ENCODE measurements at places on chromosomes 2 and 18.

- H3K36me3 ChIP-seq, result no peaks in the 10 kb centered on the region
- H3K4me3 ChIP-seq, result no peak overlapping the region
- H3K27ac ChIP-seq, result no peak overlapping the region
- no peak for DNase-seq
- no peaks in the 10 kb centered on the region for H3K27me3 ChIP-seq
- no peaks in the 10 kb centered on the region for H3K4me1 ChIP-seq
These were observed 40.0 kb upstream of the PEX13 start for GRCh38 chr2:60977562-60977895.

GRCh38 chr2:172405673-172406072, 21.7 kb upstream of the ITGA6 start:
- H3K36me3 ChIP-seq, result no peaks in the 10 kb centered on the region
- no peak overlapping the region for H3K27ac ChIP-seq
- H3K4me3 ChIP-seq, result no peak overlapping the region
- H3K4me1 ChIP-seq, result no peaks in the 10 kb centered on the region
- no peak for DNase-seq

- no peaks in the 10 kb centered on the region for H3K4me1 ChIP-seq
- no peak for DNase-seq
- no peaks in the 10 kb centered on the region for H3K36me3 ChIP-seq
- H3K27me3 ChIP-seq, result no peaks in the 10 kb centered on the region
These were observed 28.5 kb upstream of the AQP4 start for GRCh38 chr18:26893996-26894395.

DNA sequence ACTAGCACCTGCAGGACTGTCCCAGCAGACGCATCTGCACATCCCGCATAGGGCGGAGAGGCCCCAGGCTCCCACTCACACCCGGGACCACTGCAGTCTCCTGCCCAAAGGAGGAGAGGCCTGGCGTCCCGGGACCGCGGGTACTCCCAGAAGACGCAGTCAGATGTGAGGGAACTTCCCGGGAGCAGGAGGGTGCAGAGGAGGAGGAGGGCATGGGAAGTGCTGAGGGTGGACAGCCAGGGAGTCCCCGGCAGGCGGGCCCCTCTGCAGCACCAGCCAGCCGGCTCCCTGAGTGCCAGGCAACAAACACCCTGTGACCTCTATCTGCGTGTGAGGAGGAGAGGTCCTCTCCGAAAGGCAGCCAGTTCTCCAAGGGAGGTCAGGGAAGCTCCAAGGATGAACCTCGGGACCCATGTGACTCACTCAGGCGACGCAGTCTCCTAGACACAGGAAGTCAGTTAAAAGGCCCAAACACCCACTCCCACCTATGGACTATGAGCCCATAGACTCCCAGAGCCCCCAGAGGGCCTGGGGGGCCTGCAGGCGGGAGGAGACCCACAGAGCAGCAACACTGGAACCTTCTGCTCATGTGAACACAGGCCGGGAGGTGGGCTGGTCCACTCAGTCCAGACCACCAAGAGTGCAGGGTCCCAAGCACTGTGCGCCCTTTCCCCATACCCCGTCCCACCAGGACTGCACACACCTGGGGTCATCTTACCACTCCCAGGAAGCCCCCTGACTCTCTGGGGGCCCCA, 4.2 kb downstream of the PXDN start:
- peaks cover 38% of the 10 kb centered on the region for H3K4me1 ChIP-seq
- H3K4me3 ChIP-seq, result no peak overlapping the region
- DNase-seq, result no peak
- no peaks in the 10 kb centered on the region for H3K27me3 ChIP-seq
- no peaks in the 10 kb centered on the region for H3K36me3 ChIP-seq

DNA sequence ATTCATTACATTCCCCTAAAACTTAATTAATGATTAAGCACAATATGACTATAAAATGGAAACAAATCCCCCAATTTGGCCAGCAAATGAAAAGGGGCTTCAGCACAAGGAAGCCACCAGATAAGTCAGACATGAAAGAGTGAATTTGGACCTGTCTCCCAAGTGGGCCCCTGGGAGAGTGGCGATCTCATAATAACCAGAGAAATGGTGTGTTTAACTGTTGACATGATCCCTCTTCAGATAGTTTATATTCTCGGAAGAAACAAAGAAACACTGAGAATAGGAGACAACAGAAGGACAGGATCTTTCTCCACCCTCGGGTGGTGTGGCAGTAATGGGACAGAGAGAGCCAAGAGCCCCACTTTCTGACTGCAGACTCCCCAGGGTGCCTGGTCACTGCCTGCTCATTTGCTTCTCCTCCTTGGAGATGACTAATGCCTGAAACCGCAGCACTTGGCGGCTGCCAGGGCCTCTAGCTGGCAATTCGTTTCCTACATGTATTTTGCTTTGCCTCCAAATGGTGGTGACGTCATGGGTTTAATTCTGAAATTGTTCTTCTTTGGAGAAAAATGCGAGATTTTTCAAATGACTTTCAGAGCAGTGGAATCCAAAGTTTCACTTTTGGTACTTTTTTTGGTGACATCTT, 46.4 kb upstream of the SPP2 start:
- H3K27me3 ChIP-seq, result no peaks in the 10 kb centered on the region
- H3K4me3 ChIP-seq, result no peak overlapping the region

GRCh38 chr2:200695191-200695590, 109.4 kb downstream of the AOX1 start:
- no peak overlapping the region for H3K27ac ChIP-seq
- H3K36me3 ChIP-seq, result no peaks in the 10 kb centered on the region
- no peaks in the 10 kb centered on the region for H3K4me1 ChIP-seq

- peak overlapping the region; percentile 82 for H3K4me3 ChIP-seq
- DNase-seq, result peak; percentile 76
- H3K27ac ChIP-seq, result peak overlapping the region; percentile 78
These were observed 598 bp upstream of the CEP68 start for GRCh38 chr2:65055422-65056214.

DNA sequence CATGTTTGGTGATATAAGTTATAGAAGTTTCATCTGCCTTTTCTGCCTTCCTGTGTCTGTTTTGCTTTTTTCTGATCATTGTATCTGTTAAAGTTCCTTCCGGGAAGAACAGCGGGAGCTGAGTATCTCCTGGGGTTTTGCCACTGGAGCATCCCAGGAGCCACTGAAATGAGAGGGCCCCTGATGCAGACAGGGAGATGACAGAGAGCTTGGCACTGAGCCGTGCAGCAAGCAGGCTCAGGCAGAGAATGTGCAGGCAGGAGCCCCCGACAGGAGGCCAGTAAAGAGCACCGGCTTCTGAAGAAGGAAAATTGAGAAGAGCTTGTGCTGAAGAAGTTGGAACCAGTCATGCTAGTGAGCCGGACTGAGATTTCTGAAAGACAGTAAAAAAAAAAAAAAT, 137.8 kb downstream of the TDRD15 start:
- no peak overlapping the region for H3K4me3 ChIP-seq
- H3K27me3 ChIP-seq, result no peaks in the 10 kb centered on the region
- no peak for DNase-seq
- peaks cover 4% of the 10 kb centered on the region for H3K36me3 ChIP-seq

DNA sequence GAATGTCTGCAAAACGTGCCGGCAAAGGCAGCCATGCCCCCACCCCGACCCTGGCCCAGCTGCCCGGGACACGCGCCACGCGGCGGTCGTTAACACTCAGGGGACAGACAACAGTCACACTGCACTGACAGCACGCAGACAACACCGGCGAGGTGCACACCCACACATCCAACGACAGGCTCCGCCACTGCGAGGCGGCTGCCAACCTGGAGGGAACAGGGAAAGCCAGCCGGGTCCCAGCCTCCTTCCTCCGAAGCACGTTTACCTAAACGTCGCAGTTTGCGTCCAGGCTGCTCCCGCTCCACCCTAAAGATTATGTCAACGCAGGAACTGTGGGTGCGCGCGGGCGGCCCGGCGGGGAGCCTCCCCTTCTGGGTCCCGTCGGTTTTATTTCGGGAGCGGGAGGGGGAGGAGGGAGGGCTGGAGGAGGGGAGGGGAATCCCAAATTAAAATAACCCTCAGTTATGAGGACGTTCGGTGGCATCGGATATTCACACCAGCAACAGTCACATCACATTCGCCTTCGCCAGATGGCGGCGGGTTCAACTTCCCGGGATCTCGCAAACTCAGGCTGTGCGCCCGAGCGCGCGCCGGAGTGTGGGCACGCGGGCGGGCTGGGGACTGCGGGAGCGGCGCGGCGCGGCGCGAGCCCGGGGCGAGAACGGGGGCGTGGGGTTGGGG, 644 bp downstream of the PTGR3 start:
- H3K27ac ChIP-seq, result peak overlapping the region; percentile 96
- H3K36me3 ChIP-seq, result no peaks in the 10 kb centered on the region
- H3K4me1 ChIP-seq, result peaks cover 37% of the 10 kb centered on the region
- H3K27me3 ChIP-seq, result no peaks in the 10 kb centered on the region
- peak; percentile 19 for DNase-seq
- H3K4me3 ChIP-seq, result peak overlapping the region; percentile 92

- no peak overlapping the region for H3K4me3 ChIP-seq
- no peaks in the 10 kb centered on the region for H3K27me3 ChIP-seq
- peaks cover 6% of the 10 kb centered on the region for H3K4me1 ChIP-seq
- DNase-seq, result no peak
These were observed 75.3 kb upstream of the MGAT4A start for GRCh38 chr2:98806236-98806697.

- DNase-seq, result no peak
- H3K27me3 ChIP-seq, result no peaks in the 10 kb centered on the region
- no peaks in the 10 kb centered on the region for H3K4me1 ChIP-seq
- H3K4me3 ChIP-seq, result no peak overlapping the region
These were observed 72.3 kb downstream of the MDH1 start for GRCh38 chr2:63661076-63661475.

GRCh38 chr2:125839945-125840344, 816.0 kb upstream of the GYPC start:
- no peak overlapping the region for H3K27ac ChIP-seq
- H3K27me3 ChIP-seq, result no peaks in the 10 kb centered on the region

DNA sequence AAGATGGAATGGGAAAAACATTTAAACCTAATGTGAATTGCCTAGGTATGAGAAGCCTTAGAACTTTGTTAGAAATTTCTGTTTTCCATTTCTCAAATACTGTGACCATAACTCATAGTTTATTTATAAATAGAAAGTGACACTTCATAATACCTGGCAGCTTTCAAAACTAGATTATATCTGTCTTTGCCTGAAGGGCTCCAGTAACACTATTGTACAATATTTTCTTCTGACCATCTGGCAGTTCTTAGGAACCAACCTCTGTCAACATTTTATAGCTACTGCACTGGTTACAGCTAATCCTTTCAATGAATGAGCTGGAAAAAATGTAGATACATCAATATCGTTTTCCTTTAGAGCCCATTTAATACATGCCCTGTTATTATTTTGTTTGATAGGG, 237.4 kb downstream of the CAMKMT start:
- no peak for DNase-seq
- no peaks in the 10 kb centered on the region for H3K27me3 ChIP-seq
- no peak overlapping the region for H3K27ac ChIP-seq
- H3K4me1 ChIP-seq, result no peaks in the 10 kb centered on the region
- H3K36me3 ChIP-seq, result no peaks in the 10 kb centered on the region
- no peak overlapping the region for H3K4me3 ChIP-seq

- no peaks in the 10 kb centered on the region for H3K27me3 ChIP-seq
- no peaks in the 10 kb centered on the region for H3K36me3 ChIP-seq
- no peak overlapping the region for H3K4me3 ChIP-seq
- no peak for DNase-seq
These were observed 29.4 kb upstream of the ARL5A start for GRCh38 chr2:151857650-151858049.

All from ascending aorta (tissue), 2 donors.